Thoracic aorta (tissue), 2 donors: ENCODE measurements at places on chromosomes 7 and 10.

GRCh38 chr10:7030134-7030855 is 380.5 kb downstream of the SFMBT2 start:
- no peak for DNase-seq

- no peak for DNase-seq
Observed at GRCh38 chr10:92573091-92573797, 649 bp downstream of the IDE start.

DNA sequence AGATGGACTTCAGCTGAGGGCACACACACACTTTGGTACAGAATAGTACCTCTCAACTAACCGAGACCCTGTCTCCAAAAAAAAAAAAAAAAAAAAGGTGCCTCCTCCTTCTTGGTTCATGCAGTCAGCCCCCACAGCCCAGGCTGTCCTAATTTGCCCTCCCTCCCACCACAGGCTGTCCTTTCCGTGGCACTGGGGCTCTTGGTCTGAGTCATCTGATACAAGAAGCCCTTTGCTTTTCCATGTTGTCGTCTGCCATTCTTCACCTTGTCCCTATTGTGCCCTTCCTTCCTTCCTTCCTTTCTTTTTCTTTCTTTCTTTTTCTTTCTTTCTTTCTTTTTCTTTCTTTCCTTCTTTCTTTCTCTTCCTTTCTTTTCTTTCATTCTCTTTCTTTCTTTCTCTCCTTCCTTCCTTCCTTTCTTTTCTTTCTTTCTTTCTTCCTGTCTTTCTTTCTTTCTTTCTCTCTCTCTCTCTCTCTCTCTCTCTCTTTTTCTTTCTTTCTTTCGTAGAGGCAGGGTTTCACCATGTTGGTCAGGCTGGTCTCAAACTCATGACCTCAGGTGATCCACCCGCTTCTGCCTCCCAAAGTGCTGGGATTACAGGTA is 96.0 kb upstream of the IKZF1 start:
- DNase-seq: no peak

GRCh38 chr7:55469721-55470120 is 102.6 kb downstream of the VOPP1 start:
- no peak for DNase-seq

DNA sequence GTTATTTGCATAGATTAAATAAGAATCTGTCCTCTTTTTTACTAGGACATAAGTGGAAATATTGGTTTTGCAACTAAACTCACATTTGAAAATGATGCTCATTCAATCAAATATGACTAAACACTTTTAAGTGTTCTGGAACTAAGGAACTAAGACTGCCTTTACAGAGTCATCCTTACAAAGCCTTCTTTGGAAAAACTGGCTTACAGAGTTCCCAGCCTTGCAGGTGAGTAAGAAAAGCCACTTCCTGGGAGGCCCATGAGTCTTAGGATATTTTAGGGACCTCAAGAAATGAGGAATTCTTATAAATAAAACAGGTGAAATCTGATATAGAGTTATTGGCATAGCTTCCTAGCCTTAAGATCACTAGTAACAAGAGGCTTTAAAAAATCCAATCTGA is 135.5 kb downstream of the ALOX5 start:
- DNase-seq: no peak
